Natural killer cell (primary cell): ENCODE measurements at places on chromosomes 16 and 17. TPM values are rescaled to one million over a fixed set of nuclear protein-coding genes. Genes with fewer than 3 reads are reported as not detected.

Gene FBXO39
- 0.43 TPM for total RNA-seq

Gene PMFBP1
- total RNA-seq, result 0.68 TPM

Gene FBXL16
- total RNA-seq, result not detected

Gene TMEM100
- total RNA-seq, result not detected

Gene MYCBPAP
- 0.26 TPM for total RNA-seq

Gene CBFA2T3
- total RNA-seq, result 4.2 TPM

Gene KIF2B
- not detected for total RNA-seq

Gene KRT14
- total RNA-seq, result not detected

Gene CCDC154
- 0.88 TPM for total RNA-seq

Gene KRTAP4-4
- not detected for total RNA-seq

Gene PYY
- not detected for total RNA-seq

Gene CDRT15
- not detected for total RNA-seq

Gene ANKRD40CL
- not detected for total RNA-seq

Gene NPW
- not detected for total RNA-seq

Gene CNGB1
- total RNA-seq, result not detected

Gene EVPL
- total RNA-seq, result not detected

Gene WNT9B
- total RNA-seq, result not detected

Gene PRR35
- total RNA-seq, result not detected

Gene C16orf96
- 0.35 TPM for total RNA-seq

Gene SMIM22
- not detected for total RNA-seq

Gene CACNG1
- not detected for total RNA-seq

GRCh38 chr17:18291718-18292540, 22.9 kb downstream of the TOP3A start:
- DNase-seq, result no peak

DNA sequence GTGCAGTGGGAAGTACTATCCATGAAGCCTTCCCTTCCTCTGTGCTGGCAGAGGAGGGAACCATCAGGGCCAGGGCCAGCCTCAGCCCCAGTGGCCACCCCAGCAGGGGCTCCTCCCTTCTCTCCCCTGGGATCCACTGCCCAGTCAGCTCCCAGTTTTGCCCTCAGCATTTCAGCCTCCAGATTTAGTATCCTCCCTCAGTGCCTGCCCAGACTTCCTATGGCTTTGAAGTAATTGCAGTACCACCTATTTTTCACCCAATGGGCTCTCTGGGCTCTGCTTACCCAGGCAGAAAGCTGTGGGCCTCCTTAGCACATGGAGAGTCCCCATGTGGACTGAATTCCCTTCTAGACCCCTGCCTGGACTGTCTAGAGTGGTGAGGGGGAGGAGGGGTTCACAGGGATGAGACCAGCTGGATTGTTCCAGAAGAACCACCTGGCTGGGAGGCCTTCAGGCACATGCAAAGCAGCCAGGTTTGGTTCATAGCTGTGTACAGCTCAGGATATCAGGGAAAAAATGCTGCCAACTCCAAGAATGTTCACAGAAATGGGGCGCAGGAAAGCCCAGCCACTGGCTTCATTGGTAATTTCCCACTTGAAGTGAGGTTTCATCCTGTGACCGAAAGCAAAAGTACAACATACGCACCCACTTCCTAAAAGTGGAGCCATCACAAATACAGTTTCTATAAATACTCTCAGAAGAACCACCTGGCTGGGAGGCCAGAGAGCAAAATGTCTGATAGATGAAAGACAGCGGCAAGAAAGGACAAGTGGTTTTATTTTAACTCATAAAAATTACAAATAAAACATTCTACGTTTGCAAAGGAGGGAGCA, 15.2 kb upstream of the HERPUD1 start:
- peak; percentile 68 for DNase-seq

DNA sequence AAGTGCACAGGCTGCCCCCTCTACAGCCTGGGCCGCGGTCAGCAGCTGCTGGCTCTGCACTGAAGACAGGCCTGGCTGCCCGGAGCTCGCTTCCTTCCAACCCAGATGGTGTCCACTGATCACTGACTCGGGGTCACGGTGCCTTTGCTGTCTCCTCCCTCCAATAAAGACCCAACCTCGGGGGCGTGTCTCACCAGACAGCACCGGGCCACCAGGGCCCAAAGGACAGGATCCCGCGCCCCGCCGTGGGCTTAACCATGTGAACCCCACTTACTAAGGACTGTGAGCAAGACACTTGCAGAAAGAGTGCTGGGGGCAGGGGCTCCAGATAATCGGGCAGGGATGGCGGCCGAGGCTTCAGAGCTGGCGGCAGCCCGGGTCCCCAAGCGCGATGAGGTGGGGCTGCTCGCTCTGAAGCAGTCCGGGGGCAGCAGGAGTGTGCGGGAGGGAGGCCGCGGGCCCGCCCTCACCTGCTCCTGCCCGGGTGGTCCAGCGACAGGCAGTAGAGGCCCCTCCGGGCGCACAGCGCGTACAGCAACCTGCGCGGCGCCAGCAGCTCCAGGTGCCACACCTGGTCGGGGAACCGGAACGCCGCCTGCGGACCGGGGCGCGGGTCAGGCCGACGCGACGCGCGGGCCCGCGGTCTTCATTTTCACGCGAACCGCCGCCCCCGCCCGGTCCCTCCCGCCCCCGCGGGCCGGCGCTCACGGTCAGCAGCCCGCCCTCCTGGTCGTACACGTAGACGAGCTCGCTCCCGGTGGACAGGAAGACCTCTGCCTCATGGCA, 502 bp downstream of the FAAP100 start:
- DNase-seq, result no peak

DNA sequence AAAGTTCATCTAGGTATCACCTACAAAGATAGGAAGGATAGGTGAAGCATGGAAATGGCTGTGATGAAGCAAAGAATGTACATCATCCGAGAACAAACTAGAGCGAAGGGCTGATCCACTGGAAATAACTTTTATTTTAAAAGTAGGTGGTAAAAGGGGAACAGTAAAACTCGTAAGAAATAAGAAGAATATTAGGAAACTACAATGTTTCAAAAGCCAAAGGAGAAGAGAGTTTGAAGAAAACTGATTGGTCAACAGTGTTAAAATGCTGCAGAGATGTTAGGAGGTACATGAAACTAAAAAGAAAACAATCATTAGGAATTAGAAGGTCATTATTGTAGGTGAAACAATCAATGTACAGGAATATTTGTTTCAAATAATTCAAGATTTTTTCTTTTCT, 108.1 kb downstream of the USP32 start:
- no peak for DNase-seq

GRCh38 chr17:39536468-39536867, 71.3 kb downstream of the NEUROD2 start:
- no peak for DNase-seq

DNA sequence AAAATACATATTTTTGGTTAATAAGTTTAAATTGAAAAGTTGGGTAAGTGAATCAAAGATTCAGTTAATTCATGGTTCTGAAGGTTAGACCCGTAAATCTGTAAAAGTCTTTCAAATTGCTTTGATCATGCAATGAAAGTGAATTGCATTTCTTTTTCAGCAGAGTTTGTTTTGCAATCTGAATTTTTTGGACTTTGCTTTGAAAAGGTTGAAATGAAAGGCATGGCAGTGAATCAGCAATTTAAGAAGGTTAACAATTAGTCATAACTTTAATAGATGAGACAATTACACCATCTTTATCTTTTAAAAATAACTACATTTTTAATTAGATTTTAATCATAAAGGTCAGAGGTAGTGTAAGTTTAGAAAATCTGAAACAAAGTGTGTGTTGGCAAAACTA, 310.9 kb upstream of the KCNJ16 start:
- DNase-seq, result no peak

GRCh38 chr16:56428091-56428490, 2.7 kb upstream of the AMFR start:
- no peak for DNase-seq

DNA sequence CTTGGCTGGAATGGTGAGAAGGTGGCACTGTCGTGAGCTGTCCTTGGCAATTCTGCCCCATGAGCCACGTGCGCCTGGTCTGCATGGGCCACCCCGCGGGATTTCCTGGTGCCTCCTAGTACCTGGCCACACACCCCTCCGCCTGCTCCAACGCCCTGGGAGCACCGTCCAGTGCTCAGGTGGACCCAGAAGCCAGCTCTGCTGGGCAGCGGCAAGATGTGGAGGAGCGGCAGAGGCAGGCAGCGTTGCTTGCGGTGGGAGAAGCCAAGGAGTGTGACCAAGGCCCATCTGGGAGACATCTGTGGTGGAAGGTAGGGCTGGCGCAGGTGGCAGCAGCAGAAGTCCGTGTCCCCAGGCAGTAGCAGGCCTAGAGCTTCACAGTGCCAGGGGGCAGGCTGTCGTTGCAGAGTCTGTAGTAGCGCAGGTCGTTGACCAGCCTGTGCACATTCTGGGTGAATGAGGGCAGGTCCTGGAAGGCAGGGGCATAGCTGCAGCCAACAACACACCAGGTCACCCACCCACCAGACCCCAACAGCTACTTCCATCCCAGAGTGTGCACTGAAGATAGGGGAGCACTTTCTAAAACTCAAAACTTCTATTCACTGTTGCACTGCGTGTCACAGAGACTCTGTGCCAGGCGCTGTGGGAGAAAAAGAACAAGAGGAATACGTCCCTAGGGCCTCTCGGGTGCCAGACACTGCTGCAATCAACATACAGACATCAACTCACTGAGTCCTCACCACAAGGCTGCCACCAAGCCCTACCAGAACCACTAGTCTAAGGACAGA, 34.9 kb upstream of the GSG1L start:
- DNase-seq, result no peak

- DNase-seq, result no peak
Measured at GRCh38 chr16:89335803-89336485, 118.4 kb downstream of the ZNF778 start.

GRCh38 chr17:33667052-33667509, 374.0 kb upstream of the ASIC2 start:
- no peak for DNase-seq

- DNase-seq, result no peak
Measured at GRCh38 chr17:80110927-80111701, 9.7 kb downstream of the GAA start.

DNA sequence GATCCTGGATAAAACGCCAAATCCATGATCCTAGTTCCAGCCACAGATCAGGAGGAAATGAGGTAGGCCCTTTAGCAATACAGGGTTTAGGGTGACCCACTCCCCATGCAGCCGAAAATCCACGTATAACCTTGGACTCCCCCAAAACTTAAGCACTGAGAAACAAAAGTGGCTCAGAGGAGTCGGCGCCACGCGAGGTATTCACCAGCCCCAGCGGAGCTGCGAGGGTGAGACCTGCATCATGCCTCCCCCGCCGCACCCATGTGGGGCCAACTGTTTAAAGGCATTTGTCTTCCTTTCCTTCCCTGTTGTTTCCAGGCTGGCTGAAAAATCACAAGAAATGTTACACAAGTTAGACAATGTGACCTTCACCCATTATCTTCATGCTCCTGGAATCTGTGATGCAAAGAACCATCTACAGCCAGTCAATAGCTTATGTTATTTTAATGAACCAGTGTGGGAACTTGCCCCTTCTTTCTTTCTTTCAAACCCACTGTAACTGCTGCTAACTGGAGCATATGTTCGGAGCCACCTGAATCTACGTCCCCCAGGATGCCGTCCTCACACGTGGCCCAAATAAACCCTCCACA, 98.2 kb upstream of the METRNL start:
- no peak for DNase-seq

GRCh38 chr17:28404812-28405570, 1.0 kb downstream of the SLC46A1 start:
- DNase-seq, result no peak

GRCh38 chr17:63934183-63935112, 2.3 kb upstream of the CD79B start:
- no peak for DNase-seq

DNA sequence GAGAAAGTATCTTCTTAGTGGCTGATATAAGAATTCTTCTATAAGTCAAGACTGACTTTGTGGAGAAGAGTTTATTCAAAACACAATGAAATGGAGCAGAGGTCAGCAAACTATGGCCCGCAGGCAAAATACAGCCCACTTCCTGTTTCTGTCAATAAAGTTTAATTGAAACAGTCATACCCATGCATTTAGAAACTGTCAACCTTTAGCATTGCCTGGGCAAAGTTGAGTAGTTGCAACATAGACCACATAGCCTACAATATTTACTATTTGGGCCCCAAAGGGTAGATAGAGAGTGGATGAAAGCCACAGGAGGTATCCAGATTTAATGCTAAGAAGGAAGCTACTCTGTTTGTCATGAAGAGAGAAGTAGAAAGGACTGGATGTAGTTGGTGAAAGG, 38.0 kb downstream of the ACSM2B start:
- no peak for DNase-seq

GRCh38 chr17:66711401-66711800, 123.5 kb upstream of the CACNG5 start:
- DNase-seq, result no peak

- no peak for DNase-seq
Measured at GRCh38 chr17:16477255-16477654, 14.7 kb downstream of the LRRC75A start.

GRCh38 chr17:79981090-79981489, 54.6 kb downstream of the TBC1D16 start:
- no peak for DNase-seq

GRCh38 chr17:21149621-21150020, 22.9 kb downstream of the DHRS7B start:
- no peak for DNase-seq

GRCh38 chr17:57243171-57243622, 13.1 kb upstream of the MSI2 start:
- peak; percentile 90 for DNase-seq

DNA sequence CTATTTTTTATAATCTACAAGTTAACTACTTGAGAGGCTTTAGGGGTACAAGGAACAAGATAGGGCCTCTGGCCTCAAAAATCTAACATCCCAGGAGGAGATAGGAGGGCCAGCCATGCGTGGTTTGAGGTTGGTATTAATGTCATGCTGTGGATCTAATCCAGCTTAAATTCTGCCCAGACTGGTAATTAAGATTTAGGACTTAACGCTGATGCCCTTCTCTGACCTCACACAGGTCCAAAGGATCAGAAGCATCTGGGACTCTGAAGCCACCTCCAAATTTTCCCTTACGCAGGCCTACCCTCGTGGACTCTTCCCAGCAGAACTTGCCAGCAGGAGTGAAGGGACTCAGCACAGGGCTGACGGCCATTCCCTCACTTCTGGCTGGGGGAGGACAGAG, 15.1 kb downstream of the SLC6A4 start:
- DNase-seq, result no peak

- DNase-seq, result peak; percentile 79
Measured at GRCh38 chr16:57689762-57690558, 4.6 kb upstream of the DRC7 start.
